ENCODE measurements at places on chromosomes 1 and 21. TPM values are rescaled to one million over a fixed set of nuclear protein-coding genes. Genes with fewer than 3 reads are reported as not detected.

DNA sequence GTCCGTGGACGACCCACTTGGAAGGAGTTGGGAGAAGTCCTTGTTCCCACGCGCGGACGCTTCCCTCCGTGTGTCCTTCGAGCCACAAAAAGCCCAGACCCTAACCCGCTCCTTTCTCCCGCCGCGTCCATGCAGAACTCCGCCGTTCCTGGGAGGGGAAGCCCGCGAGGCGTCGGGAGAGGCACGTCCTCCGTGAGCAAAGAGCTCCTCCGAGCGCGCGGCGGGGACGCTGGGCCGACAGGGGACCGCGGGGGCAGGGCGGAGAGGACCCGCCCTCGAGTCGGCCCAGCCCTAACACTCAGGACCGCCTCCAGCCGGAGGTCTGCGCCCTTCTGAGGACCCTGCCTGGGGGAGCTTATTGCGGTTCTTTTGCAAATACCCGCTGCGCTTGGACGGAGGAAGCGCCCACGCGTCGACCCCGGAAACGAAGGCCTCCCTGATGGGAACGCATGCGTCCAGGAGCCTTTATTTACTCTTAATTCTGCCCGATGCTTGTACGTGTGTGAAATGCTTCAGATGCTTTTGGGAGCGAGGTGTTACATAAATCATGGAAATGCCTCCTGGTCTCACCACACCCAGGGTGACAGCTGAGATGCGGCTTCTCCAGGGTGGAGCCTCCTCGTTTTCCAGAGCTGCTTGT is 32.4 kb downstream of the PRMT2 start:
- DNase-seq, result peak; percentile 30

DNA sequence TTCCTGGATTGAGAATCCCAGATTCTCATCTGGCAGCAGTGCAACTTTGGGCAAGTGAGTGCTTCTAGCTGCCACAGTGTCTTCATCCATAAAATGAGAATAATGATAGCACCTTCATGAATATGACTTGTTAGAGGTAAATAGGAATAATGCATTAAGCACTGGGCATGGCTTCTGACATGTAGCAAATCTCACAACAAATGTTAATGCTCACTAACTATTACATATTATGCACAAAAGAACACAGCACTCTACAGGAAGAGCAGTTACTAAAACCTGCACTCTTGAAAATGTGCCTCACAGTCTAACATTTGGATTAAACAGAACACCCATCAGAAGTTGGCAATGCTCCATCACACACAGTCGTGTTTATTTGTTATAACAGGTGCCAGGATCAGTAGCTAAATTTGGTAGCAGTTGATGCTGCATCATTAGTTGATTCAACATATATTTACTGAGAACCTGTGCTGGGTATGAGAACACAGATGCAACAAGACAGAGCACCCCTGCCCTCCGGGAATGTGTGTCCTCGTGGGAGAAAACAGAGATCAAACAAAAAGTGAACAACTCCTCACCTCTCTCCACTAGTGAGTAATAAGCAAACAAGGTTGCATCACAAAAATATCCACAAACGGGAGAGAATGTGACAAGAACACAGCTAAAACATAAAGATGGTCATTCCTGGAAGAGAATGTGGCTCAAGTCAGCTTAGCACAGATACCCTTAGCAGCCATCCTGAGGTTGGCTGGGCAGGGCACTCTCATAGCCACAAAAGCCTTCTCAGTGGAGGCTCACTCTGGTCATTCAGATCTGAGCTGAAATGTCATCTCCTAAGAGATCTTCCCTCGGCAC is 26.2 kb upstream of the LBR start:
- no peak for DNase-seq

DNA sequence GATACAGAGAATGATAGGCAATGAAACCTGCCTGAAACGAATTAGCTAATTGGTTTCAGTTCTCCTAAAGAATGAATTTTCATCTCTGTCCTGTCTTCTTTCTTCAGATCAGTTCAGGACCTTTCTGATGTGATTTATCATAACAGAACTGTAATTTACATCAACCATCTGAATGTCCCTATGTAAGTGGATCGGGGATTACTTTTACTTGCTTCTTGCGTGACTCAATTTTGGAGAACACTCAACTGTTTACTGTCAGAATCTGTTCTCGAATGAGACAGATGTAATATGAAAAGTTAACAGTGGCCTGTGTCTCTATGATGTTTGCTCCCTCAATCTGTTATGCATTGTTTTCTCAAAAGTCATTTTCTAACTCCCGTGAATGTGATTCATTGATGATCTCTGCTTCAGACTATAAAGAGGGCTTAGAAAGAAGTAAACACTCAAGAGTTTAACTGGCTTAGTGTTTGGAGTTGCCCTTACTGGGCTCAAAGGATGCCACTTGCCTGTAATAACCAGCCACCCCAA is 111.0 kb downstream of the GABPA start:
- DNase-seq, result no peak

GRCh38 chr1:88180449-88181108 is 503.5 kb upstream of the PKN2 start:
- DNase-seq, result no peak

- no peak for DNase-seq
Observed at GRCh38 chr1:232952514-232953499, 2.4 kb downstream of the NTPCR start.

GRCh38 chr1:43282220-43283195 is 2.9 kb downstream of the C1orf210 start:
- no peak for DNase-seq

- no peak for DNase-seq
Observed at GRCh38 chr1:171585715-171586114, 36.3 kb upstream of the MYOCOS start.

GNG4 gene
- total RNA-seq, result 0.75 TPM

All from activated naive CD4-positive, alpha-beta T cell treated with anti-CD3 and anti-CD28 coated beads, Interleukin-2, amount 50 U/mL, for 72 hours (primary cell).